ENCODE measurements at places on chromosomes 16 and 17.

DNA sequence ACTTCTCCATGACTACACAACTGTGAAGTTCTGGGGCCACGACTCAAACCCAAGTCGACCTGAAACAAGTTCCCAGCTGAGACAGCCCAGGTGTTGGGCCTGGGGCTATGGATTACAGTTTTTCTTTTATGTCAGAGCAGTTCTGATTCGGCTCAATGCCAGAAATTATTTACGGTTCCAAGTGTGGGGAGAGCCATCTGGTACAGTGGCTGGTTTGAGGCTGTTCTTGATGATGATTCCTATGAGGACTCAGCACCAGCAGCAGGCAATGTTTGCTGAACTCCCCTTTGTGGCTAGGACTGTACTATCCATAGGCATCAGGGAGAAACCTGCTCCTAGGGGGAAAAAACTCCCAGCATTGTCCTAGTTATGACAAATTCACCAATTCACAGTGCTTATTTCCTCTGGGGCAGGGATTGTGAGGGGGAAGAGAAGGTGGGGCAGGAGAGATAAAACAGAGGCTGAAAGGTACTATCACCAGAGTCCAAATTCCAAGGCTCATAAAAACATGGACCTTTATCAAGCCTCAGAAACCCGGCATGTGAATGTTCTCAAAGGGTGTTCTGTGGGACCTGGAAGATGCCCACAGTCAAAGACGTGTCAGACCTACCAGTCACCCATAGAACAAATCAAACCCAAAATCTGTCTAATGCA is 18.2 kb upstream of the CMTM4 start:
- DNase-seq, result no peak

- no peak for DNase-seq
Observed at GRCh38 chr17:70527364-70527888, 358.1 kb downstream of the KCNJ2 start.

- DNase-seq, result no peak
Observed at GRCh38 chr16:2865651-2866050, 7.7 kb upstream of the PRSS22 start.

DNA sequence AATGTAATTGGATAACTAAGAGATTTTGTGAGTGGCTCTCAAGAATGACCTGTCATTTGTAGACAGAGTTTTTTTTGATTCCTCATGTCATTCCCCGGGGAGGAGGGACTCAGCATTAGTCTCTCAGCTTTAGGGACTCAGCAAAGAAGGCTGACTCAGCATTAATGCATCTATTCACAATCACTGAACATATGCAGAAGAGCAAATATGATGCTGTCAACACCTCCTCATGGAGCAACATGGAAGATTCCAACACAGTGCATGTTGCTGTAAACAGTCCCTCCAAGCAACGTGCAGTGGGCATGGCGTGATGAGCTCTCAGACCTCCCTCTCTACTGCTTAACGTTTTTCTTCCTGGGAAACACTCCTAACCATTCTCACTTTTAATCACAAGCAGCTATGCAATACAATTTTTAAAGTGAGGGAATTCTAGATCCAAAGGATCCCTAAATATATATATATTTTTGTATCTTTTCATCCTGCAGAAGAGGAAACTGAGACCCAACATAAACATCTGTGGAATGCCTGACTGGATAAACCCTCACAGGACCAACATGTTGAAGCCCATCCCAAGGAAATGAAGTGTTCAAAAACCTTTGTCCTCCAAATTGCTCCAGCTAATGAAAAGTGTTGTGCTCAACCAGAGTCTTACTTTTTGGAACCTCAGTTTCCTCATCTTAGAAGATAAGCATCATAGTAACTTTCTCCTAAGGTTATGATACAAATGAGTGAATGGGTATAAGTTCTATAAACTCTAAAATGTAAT is 38.9 kb downstream of the TMEM100 start:
- DNase-seq, result no peak

GRCh38 chr16:66701026-66701425 is 4.5 kb upstream of the CMTM4 start:
- no peak for DNase-seq

DNA sequence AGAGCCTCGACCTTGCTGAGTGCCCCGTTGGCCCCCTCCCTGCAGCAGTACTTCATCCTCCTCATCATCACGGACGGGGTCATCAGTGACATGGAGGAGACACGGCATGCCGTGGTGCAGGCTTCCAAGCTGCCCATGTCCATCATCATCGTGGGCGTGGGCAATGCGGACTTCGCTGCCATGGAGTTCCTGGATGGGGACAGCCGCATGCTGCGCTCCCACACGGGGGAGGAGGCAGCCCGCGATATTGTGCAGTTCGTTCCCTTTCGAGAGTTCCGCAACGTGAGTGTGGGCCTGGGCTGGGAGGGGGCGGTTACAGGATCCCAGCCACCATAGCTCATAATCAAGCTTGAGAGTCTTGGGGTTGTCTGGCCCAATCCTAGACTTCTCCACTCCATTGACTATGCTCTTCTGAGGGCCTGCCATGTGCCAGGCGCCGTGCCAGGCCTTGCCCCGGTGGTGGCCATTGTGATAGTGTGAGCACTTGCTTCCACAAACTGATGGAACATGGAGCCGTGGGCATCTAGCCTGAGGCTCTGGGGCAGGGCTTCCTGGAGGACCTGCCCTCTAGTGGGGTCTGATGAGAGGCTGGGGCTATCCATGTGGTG is 39.7 kb downstream of the PSME3IP1 start:
- DNase-seq, result no peak

- no peak for DNase-seq
Observed at GRCh38 chr16:85648805-85649204, 35.7 kb downstream of the GSE1 start.

- no peak for DNase-seq
Observed at GRCh38 chr17:12877953-12878669, 88.8 kb downstream of the ARHGAP44 start.

- no peak for DNase-seq
Observed at GRCh38 chr17:7133916-7134315, 19.3 kb upstream of the ASGR2 start.

DNA sequence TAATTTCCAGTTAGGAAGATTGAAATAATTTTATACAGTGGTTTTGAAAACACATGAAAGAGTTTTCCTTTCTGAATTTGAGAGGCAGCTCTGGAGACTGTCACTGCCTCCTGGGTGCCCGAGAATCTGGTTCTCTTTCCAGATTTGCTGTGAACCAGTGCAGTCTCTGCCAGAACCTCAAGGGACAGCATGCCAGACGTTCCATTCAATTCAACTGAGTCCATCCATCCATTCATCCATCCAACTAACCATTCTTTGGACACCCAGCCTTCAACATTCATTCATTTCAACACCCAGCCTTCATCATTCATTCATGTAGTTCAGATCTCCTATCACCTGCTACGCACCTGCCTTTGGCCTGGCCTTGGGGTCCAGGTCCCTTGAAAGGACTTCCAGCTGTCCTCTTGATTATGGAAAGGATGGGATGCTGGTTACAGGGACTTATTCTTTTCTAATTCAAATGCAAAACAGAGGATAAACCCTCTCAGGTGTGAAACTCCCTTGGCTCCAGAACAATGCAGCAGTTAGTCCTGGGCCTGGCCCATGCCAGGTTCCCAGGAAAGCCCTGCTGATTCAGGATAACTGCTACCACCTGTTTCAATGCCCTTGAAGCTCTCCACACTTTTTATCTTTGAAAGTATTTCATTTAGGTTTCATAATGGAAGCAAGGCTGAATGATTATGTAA is 68.7 kb downstream of the WSCD1 start:
- no peak for DNase-seq

GRCh38 chr17:79089720-79090442 is 15.3 kb downstream of the ENGASE start:
- no peak for DNase-seq

DNA sequence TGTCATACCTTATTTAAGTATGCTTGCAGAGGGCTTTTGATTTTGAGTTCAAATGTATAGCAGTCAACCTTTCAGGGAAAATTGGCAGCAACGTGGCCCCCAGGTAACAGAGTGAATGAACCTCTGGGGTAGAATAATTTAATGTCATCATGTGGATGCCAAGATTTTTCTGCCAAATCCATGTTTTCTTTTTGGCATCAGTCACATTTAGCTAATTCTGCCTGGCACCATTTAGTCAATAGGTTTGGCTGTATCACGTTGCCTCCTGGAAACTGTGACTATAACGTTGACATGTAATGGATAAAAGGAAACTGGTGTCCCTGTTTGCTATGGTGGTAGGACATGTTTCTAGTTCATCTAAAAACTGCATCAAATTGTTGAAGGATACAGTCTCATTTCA is 115.5 kb downstream of the HS3ST2 start:
- DNase-seq, result no peak

DNA sequence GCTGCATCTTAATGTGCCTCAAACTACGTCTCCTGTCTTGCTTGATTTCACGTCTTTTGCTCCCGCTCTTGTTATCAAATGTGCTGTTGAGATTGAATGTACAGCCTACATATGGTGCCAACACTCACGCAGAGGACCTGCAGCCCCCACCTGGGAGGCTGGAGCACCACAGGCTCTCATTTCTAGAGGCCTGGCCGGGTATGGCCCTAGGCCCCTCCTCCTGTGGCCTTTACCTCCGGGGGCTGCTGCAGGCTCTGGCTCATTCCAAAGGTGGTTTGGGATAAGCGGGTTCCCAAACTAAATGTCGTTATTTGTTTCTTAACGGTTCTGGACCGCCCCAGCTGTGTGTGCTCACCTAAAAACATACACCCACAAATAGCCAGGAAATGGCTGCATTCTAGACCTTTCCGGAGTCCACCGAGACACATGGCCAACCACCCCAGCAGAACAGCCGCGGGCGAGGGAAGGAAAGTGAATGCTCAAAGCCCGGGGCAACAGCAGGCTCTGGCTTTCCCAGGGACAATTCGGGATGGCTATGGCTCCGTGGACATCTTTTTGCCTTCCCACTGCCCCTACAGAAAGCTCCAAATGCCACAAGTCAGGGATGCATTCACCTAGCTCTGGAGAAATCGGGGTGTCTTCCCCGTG is 105.9 kb downstream of the ENGASE start:
- no peak for DNase-seq

- no peak for DNase-seq
Observed at GRCh38 chr16:55658898-55659420, 3.2 kb downstream of the SLC6A2 start.

DNA sequence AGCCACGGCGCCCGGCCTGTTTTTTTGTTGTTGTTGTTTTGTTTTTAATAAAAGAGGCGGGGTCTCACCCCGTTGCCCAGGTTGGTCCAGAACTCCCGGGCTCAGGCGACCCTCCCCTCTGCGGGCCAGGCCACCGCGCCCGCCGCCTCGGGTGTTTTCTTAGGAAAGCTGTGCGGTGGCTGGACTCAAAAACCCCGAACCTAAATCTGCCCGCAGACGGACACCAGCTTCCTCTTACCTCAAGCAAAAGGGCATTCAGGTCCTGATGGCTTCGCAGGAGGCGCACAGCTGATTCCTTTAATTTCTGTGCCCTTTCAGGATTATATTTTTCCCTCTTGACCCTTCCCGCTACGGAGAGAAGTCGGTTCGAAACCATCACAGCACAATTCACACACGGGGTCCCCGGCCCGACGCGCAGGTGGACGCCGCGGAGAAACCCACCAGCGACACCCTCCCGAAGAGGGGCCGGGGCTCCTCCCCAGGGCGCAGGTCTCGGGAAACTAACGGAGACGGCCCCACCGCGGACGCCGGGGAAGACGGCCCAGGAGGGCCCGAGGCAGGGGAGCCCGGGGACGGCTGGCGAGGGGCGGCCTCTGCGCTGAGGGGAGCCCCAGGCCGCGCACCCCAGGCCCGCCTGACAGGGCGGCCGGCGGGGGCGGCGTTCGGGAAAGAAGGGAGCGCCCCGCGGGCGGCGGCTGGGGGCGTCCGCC is 653 bp downstream of the FANCA start:
- no peak for DNase-seq

GRCh38 chr16:50201787-50202186 is 48.7 kb downstream of the TENT4B start:
- DNase-seq, result no peak

DNA sequence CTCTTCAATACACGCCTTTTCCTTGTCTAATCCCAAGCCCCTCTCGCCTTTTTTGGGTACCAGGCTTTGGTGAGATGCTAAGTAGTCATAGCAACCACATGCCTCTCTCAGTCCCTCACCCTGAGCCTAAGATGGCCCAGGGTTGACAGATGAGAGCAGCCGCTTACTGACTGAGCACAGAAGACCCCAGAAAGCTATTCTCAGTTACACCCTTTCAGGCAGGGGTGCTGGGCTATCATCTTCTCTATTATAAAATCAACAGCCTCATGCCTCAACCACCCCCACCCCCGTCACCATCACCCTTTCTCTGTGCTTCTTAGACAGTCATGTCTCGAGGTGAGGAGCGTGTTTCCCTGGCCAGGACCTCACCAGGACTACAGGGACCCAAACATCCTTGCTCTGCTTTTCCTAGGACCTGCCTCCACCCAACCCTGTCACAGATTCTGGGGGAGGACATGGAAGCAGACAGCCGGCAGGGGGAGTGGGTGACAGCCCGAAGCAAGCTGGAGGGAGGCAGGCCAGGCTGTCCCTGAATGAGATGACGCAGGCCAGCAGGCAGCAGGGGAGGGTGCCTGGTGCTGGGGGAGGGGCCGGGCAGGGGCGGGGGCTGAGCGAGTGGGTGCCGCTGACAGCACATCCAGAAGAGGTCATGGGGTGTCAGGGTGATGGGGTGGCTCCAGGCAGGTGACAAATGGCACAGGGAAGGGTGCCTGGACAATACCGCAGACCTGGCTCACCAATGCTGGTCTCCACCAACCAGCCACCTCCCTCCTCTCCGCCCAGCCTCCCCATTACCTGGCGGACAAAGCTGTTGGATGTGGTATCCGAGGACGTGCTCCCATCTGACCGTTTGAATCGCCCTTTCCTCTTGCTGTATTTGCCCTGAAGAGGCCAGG is 3.1 kb downstream of the CACNB1 start:
- no peak for DNase-seq

- DNase-seq, result no peak
Observed at GRCh38 chr17:75250009-75250471, 11.4 kb downstream of the GGA3 start.

DNA sequence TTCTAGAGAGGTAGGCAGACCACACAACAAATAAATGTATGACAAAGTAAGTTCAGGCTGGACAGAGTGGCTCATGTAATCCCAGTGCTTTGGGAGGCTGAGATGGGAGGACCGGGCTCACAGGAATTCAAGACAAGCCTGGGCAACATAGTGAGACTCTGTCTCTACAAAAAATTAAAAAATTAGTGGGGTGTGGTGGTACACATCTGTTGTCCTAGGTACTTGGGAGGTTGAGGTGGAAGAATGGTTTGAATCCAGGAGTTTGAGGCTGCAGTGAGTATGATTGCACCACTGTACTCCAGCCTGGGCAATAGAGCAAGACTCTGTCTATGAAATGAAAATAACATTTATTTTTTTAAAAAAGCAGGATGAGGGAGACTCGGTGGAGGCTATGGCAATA is 18.5 kb downstream of the CHP2 start:
- DNase-seq, result no peak

All from HS-27A (cell line).